Activated naive CD4-positive, alpha-beta T cell treated with anti-CD3 and anti-CD28 coated beads for 36 hours (primary cell): ENCODE measurements at places on chromosomes 2 and 18.
A peak's percentile ranks its signal among the peaks of the same experiment; 100 is the strongest.

DNA sequence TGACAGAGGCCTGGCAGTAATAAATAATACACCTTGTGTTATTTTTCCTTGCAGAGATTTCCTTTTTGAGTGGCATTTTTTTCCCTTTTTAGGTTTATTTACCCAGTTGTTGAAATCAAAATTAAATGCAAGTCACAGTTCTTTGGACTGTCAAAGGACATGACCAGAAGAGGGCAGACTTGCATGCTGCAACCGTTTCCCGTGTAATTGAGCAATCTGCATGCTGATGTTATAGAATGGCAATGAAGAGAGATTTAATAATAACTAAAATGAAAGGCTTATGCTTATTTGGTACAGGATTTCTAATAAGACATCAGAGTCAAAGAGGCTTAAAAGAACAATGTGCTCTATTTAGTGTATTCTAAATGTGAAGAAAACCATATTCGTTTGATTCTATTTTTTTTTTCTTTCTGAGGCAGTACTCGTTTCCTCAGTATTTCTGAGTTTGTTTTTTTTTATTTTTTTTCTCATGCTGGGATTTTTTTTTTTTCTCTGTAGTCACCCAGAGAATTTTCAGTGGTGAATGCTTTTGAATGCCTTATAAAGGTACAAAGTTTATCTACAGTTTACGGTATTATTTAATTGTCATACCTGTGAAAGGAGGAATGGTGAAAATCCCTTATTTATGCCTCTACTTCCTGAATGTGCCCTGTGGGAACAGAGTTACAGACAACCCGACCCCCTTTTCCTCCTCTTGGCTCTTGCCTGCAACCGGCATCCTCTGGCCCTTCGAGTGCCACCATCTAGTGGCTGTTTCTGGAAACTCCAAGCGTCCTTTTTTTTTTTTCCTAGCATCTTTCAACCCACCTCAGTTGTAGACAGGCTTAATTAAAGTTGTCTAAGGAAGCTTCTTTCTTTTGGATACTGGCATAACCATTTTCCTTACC, 368.5 kb downstream of the LRRTM1 start:
- DNase-seq: peak; percentile 52

DNA sequence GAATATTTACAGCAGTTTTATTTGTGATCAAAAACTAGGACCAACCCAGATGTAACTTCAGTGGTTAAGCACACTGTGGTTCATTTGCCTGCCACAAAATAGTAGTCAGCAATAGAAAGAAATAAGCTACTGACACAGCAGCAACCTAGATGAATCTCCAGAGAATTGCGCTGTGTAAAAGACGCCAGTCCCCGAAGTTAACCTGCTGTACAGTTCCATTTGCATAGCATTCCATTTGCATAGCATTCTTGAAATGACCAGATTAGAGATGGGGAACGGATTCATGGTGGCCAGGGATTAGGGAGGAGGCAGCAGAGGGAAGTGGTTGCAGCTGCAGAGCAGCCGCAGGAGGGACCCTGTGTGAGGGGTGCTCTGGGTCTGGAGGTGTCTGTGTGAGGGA, 39.3 kb upstream of the NFATC1 start:
- DNase-seq: no peak

GRCh38 chr18:67924656-67925055, 408.1 kb upstream of the DSEL start:
- no peak for DNase-seq

- DNase-seq: no peak
These were observed 69.6 kb upstream of the RAB6C start for GRCh38 chr2:129909651-129910418.

DNA sequence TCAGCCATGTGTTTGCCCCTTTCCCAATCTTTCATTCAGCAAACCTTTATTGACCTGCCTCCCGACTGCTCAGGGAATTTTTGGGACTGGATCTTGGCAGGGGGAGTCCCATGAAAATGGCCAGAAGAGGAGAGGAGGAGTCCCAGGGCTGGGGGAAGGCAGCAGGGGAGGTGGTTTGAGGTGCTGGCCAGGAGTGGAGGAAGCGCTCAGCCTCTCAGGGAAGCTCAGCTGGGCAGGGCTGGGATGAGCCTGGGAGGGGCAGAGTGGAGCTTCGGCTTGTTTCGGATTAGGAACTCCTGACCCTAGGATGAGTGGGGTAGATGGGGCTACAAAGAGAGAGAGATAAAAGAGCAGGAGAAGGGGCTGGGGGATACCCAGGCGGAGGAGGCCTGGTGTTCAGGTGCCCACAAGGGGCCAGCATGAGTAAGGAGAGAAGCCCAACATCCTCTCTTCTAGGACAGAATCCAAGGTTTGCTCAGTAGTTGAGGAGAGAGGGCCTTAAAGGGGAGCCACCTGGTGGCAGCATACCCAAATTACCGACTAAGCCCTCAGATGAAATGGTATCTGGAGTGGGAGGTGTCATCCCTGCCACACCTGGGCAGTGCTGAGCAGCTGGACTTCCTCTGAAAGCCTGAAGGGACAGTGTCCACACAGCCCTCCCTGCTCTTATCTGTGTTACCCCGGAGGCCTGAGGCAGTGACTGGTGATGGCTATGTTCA, 91.1 kb downstream of the INHBB start:
- DNase-seq: peak; percentile 50

- DNase-seq: no peak
These were observed 80.3 kb upstream of the HAAO start for GRCh38 chr2:42872721-42873120.

GRCh38 chr2:44016282-44016681, 20.5 kb upstream of the LRPPRC start:
- DNase-seq: peak; percentile 69

- no peak for DNase-seq
These were observed 474.8 kb downstream of the METTL4 start for GRCh38 chr18:2096551-2096950.

GRCh38 chr18:37179384-37179783, 350.5 kb downstream of the KIAA1328 start:
- DNase-seq: no peak

- DNase-seq: no peak
These were observed 32.2 kb upstream of the REL start for GRCh38 chr2:60849187-60849586.

- no peak for DNase-seq
These were observed 73.3 kb downstream of the KCNJ3 start for GRCh38 chr2:154771664-154772284.

DNA sequence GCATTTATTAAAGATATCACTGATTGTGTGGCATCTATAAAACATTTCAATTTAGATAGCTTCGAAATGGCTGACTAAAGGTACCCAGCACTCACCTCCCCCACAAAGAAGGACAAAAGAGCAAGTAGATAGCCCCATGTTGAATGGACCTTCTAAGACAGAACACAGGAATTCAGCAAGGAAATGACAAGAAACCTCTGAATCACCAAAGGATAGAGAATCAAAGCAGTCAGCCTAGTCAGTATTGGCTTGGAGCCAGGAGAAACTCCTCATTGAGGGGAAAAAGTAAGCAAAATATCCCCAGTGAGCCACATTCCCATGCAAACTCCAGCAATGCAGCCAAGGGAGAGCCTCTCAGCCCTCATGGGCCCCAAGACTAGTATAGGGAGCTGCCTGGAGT, 113.7 kb downstream of the BARD1 start:
- no peak for DNase-seq

DNA sequence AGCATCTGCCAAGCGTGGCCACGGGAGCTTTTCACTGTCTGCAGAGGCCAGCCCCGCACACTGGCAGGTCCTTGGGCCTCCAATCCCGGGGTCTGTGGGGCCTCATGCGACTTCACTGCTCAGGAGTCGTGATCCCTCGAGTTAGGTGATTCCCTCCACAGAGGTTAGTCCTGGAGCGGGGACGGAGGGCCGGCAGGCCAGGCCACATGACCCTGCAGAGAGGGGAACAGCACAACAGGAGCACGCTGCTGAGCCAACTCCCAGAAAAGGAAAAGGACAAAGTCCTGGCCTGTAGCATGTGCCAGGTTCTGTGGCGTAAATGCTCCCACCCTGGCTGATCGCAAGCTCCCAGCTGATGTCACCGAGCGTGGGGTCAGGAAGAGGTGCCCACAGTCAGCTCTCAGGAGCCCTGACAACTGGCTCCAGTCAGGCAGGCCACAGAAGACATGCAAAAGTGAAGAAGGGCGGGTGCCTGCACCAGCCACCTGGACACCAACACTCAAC, 15.3 kb upstream of the PRLH start:
- DNase-seq: no peak

DNA sequence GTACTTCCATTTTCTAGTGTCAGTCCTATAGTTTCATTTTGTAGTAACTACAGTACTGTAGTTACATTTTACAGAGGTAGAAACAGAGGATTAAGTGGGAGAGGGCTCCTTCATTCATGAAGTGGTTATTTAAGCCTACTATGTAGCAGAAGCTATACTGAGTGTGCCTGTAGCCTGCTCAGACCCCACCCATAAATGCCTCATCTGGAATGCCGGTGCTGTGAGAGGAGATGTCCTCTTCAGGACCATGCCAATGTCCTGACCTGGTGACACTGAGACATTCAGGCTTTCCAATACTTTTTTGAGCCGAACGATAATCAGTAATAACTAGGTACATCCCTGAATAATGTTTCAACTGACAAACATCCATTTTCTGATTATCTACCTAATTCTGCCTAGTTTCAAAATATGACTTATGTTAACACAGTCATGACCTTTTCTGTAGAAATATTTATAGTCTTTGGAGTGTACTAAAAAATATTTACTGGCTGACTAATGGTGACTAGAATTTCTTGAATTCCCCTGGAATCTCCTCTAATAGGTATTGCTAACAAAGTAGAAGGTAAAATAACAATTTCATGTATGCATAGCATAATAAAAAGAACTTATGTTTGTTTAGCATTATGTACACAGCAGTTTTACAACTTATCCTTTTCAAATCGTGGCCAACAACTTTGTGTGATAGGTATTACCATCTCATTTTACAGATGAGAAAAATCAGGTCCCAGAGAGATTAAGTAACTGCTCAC, 10.2 kb upstream of the ARHGAP28 start:
- DNase-seq: no peak

DNA sequence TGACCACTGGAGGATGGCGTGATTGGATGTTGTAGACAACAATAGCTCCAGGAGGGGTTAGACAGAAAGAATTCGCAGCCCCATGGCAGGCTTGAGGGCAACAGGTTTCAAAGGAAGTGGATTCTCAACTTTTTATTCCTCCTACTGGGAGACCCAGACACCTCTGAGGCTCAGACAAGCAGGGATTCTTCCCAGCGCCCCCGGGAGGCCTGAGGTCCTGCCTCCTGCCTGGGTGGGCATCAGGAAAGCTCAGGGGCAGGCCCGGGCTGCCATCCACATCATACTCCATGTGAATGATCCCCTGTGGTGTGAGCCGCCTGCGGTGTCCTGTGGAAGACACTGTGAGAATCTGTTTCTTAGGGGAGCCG, 203.5 kb downstream of the CYP26B1 start:
- DNase-seq: no peak

- no peak for DNase-seq
These were observed 44.2 kb upstream of the TAF1B start for GRCh38 chr2:9799011-9799596.

- no peak for DNase-seq
These were observed 128.1 kb upstream of the AGAP1 start for GRCh38 chr2:235365743-235366142.

DNA sequence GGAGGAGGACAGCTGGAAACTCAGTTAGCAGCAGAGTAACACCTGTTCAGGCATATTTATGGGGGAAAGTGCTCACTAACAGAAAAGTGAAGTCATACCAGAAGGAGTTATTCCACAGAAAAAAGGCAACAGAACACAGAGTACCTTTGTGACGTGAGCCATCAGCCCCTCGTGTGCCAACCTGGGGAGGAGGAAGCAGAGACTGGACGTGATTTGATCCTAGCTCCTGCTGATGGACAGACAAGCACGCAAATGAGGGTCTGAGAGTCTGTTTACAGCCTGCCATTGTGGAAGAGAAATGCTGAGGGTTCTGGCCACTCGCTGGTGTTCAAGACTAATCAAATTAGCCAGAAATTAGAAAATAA, 120.7 kb downstream of the ZNF521 start:
- DNase-seq: no peak

DNA sequence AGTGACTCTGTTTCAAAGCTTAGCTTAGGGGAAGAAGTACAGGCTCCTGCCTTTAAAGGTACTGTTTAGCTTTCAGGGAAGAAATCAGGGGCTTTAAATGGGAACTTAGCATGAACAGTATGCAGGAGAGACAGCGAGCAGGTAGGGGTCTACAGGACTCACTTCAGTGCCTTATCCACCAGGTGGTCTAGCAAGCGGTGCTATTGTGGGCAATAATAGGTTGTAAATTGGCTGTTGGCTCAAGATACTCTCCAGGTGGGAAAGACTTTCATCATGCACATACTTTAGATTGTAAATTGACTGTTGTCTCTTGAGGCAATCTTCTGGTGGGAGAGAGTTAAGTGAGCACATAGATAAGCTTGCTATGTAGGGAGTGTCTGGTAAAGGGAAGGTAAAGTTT, 358.6 kb upstream of the DLGAP1 start:
- no peak for DNase-seq

- no peak for DNase-seq
These were observed 198.8 kb upstream of the LHCGR start for GRCh38 chr2:48954311-48954710.

DNA sequence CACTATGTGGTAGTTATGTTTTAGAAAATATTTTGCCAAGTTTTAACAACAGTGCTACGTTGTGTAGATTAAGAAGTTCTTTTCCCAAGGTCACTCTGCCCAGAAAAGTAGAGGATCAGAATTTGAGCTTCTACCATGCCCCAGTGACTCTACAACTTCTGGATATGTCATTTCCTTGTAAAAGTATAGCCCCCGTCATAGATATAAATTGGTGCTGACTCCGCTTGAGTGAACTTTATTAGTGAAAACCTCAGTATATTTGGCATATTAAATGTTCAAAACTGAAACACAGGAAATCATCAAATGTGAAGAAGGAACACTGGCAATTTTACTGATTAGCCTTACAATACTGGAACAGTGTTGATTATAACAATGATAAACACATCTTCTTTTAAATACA, 256.7 kb upstream of the UBE2E3 start:
- no peak for DNase-seq

DNA sequence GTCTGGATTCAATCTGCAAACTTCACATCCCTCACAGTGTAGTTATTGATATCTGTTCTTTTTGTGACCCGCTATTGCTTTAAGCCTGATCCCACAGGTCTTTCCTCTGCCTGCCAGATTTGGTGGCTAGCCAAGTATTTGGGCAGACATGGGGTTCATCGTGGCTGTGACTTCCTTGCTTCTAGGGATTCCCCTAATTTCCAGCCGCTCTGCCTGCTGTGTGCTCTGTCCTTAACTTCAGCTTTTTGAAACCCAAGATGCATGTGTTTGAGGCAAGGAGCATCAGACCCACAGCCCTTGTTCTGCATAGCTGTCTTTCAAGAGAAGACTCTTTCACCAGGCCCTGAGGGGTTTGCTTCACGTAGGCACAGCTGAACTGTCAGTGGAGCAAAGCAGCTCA, 54.2 kb downstream of the NCAPH start:
- DNase-seq: no peak

GRCh38 chr2:120438301-120439066, 92.5 kb downstream of the INHBB start:
- no peak for DNase-seq

DNA sequence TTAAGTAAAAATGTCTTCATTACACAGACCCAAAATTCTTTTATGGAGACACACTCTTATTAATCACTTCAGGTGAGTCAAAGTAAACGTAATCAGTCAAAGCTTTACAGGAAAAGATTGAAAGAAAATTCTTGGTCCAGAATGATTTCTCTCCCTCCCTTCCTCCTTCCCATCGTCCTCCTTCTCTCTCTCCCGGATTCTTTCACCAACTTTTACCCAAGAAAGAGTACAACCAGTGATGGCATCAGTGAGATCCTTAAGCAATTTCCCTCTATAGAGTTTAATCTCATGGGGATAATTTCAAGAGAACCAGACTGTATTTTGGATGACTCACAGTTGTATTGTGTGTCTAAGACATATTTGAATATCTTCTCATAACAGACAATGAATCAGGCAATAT, 258.1 kb downstream of the ALK start:
- DNase-seq: no peak
